ENCODE measurements at places on chromosomes 6 and 20.
A peak's percentile ranks its signal among the peaks of the same experiment; 100 is the strongest.

GRCh38 chr20:53748821-53749421, 155.3 kb upstream of the ZNF217 start:
- DNase-seq, result peak; percentile 68

GRCh38 chr6:111585241-111585973, 20.3 kb downstream of the TRAF3IP2 start:
- peak; percentile 53 for DNase-seq

DNA sequence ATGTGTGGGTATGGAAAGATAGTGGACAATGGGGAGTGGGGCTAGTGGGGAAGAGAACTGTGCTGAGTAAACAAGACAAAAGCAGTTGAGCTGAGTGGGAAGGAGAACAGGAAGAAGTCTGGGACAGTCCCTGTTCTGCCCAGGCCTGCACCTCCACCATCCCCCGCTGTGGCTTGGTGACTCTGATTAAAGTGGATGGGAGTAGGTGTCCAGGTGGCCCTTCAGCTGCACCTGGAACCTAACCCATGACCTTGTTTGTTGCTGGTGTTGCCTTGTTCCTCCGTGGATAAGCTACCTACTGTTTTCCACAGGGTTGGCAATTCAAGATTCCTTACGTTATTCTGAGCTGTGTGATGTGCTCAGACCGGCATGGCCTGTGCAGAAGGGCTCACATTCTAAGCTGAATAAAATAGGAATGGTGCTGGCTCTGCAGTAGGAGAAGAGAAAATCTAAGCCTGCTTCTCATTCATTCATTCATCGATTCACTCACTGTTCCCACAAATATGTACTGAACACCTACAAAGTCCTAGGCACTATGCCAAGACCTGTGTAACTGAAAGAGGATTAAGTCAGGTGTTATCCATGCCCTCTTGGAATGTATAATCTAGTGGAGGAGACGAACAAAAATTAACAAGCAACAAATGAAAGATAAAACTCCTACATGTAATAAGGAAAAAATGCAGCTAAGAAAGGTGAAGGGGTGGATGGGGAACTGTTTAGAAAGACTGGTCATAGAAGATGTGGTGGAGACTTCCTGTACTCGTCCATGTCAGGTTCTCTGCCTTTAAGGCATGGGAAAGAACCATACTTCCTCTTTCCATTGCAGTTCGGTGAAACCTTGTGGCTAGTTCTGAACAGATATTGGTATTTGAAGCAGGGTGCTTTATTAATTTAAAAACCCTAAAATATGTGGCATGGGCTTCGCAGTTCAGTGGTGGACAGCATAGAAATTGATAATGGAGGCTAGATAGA, 10.1 kb upstream of the CALHM6 start:
- DNase-seq, result no peak

- DNase-seq, result peak; percentile 80
Observed at GRCh38 chr6:140979642-140980091, 1153.1 kb upstream of the GJE1 start.

DNA sequence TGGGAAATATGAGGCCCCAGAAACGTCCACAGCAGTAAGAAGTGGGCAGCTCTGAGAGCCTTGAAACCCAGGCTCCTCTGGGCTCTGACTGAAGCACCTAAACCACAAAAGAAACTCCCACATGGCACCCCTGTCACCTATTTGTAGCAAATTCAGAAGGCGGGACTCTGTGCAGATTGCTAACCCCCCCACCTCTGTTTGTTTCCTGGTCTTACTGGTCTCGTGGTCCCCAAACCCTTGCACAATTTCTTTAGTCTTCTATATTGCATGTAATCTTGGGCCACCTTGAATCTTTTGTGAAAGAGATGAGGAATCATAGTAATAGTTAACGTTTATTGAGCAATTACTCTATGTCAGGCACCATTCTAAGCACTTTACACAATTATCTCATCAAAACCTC, 154.3 kb downstream of the PREX1 start:
- DNase-seq, result no peak

DNA sequence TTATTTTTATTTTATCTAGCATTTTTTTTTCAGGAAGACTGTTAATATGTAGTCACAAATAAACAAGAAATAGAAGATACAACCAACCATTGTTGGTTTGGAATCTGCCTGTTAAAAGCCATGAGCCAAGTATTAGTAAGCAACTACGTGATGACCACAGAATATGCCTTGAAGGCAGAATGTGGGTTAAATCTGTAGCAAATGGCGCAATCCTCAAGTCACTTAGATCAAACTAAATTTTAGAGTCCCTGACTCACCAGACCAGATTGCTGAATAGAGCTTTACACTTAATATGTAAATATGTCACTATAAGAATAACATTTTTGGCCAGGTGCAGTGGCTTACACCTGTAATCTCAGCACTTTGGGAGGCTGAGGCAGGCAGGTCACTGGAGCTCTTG, 800.1 kb upstream of the CITED2 start:
- DNase-seq, result peak; percentile 97

GRCh38 chr6:170101281-170102035, 189.4 kb downstream of the DLL1 start:
- DNase-seq, result no peak

DNA sequence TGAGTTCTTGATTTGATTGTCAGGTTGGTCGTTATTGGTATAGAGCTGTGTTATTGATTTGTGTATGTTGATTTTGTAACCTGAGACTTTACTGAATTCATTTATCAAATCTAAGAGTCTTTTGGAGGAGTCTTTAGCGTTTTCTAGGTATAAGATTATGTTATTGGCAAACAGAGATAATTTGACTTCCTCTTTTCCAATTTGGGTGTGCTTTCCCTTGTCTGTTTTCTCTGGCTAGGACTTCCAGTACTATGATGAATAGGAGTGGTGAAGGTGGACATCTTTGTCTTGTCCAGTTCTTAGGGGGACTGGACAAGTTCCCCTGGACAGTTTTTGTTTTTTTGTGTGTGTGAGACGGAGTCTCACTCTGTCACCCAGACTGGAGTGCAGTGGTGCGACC, 17.4 kb downstream of the HLA-DOA start:
- no peak for DNase-seq

DNA sequence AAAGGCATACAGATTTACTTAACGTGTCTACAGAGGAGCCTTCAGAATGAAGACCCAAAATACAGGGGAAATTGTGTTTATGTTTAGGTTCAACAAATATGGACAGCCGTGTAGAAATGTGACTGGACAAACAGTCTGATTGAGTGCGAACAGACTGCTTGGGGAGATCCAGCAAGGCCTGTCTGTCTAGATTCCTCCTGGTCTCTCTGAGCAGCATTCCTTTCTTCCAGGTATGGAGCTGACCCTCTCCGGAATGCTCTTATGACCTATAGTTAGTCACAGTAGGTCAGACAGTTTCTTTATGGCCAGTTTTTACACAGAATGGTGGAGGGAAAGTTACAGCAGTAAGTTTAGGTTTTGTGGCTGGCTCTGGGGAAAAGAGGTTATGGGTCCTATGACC, 9.0 kb downstream of the RIN2 start:
- DNase-seq, result no peak

DNA sequence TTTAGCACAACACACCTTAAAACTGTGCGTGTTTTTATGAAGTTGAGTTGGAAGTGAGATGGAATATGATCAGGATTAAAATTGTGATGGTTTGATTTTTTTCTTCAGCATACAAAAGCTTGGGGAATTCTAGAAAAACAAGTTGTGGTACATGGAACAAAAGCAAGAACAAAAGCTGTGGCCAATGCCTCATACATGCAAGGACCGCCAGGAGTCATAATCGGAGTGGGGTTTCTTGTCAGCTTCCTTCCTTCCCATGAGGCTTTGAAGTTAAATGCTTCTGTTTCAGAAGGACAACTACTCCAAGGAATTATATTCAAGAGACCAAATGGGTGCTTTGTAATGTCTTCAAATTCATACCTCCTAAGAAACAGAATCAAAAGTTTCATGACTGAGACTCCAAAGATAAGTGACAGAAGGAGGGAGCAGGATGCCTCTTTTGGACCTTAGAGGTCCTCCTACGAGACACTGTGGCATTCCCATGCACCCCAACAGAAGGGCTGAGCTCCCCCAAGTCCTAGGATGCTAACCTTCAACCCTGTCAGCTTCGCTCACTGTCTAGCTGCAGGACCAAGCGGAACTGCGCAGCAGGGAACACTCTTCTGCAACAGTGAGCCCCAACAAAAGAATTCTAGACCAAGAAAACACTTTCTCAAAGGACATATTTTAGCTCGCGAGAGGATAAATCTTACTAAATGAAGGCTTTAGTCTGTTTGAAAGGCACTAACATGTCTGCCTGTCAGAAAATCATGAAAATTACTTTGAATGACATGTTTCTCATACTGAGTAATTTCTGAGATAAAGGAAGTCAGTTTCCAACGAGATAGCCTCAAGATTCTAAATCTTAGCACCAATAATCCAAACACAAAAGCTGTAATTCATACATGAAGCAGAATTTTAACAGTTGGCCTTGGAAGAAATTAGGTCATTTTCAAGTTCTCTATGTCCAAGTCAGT, 108.5 kb upstream of the NHSL1 start:
- no peak for DNase-seq

DNA sequence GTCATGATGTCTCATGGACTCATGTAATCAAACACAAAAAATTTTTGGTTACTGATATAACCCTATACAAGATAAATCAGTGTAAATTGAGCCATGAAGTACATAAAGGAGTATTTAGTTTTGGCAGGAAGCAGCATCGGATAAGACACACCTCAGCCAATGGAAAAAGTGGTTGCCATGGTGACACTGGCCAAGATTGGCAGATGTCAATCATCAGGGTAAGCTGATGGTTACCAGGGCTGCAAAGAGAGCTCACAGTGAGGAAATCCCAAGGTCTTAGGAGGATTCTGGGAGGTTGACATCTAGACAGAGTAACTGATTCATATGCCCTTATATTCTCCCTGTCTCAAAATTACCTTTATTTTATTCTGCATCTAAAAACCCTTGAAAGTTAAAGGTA, 203.8 kb upstream of the PCSK2 start:
- no peak for DNase-seq

- peak; percentile 63 for DNase-seq
Observed at GRCh38 chr6:30483677-30484279, 5.5 kb upstream of the HLA-E start.

DNA sequence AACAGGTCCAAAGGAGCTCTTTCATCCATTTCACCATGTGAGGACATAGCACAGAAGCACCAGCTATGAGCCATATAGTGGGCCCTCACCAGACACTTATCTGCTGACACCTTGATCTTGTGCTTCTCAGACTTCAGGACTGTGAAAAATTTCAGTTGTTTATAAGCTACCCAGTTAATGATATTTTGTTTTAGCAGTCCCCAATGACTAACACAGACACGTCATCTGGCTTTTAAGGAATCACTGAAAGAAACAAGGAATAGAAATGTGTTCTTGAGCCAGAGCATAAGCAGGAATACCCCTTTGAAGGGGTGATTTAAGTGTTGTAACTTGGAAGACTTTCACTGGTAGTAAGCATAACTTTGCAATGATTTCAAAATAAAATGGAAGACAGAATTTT, 214.7 kb upstream of the PTCHD4 start:
- peak; percentile 44 for DNase-seq

GRCh38 chr6:48883116-48883515, 579.9 kb downstream of the MMUT start:
- no peak for DNase-seq

- DNase-seq, result peak; percentile 19
Observed at GRCh38 chr20:4435225-4435624, 286.5 kb upstream of the PRND start.

- DNase-seq, result no peak
Observed at GRCh38 chr6:130758813-130759212, 68.4 kb upstream of the SMLR1 start.

DNA sequence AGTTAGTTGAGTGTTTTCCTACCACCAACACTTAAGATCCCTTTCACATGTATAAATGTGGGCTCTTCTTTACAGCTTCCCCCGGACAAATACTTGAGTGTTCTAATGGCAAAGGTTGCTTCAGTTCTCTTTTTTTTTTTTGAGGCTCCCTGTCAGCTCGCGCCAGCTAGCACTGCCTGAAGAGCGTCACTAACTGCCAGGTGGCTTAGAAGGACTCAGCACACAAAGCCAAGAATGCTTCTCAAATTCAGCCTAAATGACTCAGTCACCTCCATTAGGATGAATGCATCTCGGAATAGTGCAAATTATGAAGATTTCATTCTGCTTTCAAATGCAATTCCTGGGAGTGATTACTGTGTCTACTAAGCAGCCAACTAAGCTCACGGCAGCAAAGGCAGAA, 150.7 kb upstream of the BTBD3 start:
- peak; percentile 64 for DNase-seq

- DNase-seq, result no peak
Observed at GRCh38 chr6:10487668-10488327, 33.4 kb upstream of the GCNT2 start.

DNA sequence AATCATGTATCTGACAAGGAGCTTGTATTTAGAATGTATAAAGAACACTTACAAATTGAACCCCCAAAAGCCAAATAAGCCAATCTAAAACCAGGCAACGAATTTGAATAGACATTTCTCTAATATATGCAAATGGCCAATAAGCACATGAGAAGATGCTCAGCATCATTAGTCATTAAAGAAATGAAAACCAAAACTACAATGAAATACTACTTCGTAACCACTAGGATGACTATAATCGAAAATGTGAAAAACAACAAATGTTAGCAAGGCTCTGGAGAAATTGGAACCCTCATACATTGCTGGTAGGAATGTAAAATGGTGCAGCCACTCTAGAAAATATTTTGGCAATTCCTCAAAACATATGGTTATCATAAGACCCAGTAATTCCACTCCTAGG, 105.8 kb upstream of the TOP1 start:
- no peak for DNase-seq

DNA sequence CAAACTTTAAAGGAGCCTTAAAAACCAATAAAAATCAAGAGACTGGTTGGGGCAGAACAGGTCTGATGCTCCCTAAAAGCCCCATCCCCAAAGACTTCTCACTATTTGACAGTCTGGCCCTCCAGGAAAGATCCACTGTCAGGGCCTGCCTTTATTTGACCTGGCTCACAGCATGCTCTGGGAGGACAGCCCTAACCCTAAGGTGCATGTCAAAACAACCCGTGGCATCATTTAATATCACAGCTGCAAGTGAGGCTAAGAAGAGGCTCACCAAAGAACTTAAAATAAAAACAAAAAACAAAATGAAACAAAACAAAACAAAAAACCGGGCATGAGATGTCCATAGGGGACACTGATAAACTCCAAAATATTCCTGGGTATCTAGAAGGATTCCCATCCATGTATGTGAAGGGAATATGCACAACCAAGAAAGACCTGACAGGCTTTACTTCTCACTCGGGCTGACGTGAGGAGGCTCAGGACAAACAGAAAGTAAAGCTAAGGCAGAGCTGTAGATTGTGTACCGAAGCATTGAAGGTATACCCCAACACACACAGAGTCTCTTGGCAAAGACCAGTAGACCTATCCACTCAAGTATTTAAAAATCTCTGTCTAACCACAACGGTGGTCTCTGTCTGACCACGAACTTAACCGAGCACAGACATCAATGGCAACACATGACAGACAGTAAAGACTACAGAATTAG, 57.3 kb downstream of the AHI1 start:
- DNase-seq, result no peak

DNA sequence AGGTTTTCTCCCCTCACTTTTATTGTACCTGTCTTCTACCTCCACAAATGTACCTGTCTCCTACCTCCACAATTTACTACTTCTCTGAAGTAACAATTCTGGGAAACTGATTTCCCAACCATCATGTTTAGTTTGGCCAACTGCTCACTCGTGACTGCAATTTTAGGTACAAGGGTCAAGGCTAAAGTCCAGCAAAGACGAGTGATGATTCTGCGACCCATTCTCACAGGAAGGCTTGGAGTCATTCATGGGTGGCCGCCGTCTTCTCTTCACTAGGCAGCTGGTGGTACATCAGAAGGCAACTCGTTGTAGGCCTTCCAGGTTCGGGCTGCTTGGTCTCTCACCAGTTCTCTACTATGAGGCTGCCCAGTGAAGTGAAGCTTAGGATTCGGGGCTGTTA, 483.8 kb upstream of the JARID2 start:
- no peak for DNase-seq

Measured in LHCN-M2 (cell line).